ENCODE measurements at places on chromosomes 16 and 17. TPM values are rescaled to one million over a fixed set of nuclear protein-coding genes. Genes with fewer than 3 reads are reported as not detected.

The NPIPA3 gene
- total RNA-seq = 0.77 TPM

The FOXN1 gene
- not detected for total RNA-seq

The PERCC1 gene
- total RNA-seq = not detected

The CSH1 gene
- total RNA-seq = not detected

The FTSJ3 gene
- 86.5 TPM for total RNA-seq

The SLFN13 gene
- total RNA-seq = 2.1 TPM

The TMEM238L gene
- total RNA-seq = not detected

The GP1BA gene
- total RNA-seq = not detected

The ABCC3 gene
- 34.8 TPM for total RNA-seq
